ENCODE measurements at places on chromosomes 5 and 9. TPM values are rescaled to one million over a fixed set of nuclear protein-coding genes. Genes with fewer than 3 reads are reported as not detected.

The CDKN2A gene
- total RNA-seq, result 169 TPM

The CSF1R gene
- total RNA-seq, result not detected

DNA sequence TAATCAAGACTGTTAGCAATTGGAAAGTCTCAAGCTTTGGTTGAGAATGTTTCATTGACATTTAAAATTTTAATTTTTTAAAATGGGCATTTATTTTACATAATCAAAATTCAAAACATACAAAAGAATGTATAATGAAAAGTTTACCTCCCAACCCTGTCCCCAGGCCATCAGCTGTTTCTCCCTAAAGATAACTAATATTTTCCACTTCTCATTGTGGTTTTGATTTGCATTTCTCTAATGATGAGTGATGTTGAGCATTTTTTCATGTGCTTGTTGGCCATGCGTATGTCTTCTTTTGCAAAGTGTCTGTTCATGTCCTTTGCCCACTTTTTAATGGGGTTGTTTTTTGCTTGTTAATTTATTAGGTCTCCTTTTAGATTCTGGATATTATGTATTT, 11.4 kb upstream of the MACIR start:
- no peak for DNase-seq

DNA sequence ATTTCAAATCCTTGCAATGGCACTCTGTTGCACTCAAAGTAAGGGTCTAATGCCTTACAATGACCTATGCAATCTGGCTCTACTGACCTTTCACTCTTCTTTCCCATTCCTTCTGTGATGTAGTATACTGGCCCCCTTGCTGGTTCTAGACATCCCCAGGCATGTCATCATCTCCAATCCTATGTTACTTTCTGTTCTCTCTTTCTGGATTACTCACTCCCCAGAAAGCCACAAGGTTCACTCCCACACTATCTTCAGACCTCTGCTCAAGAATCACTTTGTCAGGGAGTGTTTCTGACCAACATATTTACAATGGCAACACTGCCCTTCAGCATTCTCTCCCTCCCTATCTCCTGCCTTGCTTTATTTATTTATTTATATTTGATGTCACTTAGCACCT, 802.2 kb upstream of the WWC1 start:
- no peak for DNase-seq

DNA sequence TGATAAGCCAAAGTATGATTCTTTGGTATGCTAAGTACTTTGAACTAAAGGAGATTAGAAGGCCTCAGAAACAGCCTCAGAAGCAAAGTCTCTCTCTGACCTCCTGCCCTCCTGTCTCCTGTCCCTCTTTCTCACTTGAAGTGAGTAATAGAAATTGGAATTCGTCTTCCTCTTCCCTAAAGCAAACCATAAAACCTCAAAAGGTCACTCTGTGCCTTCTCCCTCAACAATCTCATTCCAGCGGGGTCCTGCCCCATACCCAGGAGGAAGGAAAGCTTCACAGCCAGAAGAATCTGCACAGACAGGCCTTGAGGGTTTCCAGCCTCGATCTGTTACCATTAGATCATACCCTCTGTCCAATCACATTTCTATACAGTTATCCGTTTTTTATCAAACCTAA, 87.8 kb downstream of the HAPLN1 start:
- DNase-seq, result peak; percentile 72

GRCh38 chr5:36842087-36842486, 34.5 kb upstream of the NIPBL start:
- no peak for DNase-seq

The PCDHB4 gene
- 7.1 TPM for total RNA-seq

GRCh38 chr5:122967085-122967484, 69.4 kb downstream of the PPIC start:
- DNase-seq, result no peak

DNA sequence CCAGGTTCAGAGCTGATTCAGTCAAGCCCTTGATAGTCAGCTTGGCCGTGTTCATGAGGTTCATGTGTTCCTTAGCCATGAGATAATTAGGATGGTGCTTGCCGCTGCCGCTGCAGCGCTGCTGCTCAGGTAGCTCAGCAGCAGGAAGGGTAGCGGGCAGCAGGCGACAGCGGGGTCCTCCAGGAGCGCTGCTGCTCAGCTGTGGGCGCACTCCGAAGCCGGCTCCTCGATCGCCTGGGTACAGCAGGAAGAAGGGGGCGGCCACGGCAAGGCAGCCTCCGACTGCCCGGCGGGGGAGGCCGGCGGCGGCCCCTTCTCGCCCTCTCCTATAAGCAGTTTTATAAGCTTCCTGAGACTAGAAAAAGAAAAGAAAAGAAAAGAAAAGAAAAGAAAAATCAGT, 1253.6 kb downstream of the EFNA5 start:
- no peak for DNase-seq

The TAF11L14 gene
- not detected for total RNA-seq

All from myocyte (in vitro differentiated cells).